Activated CD8-positive, alpha-beta T cell treated with anti-CD3 and anti-CD28 coated beads, Interleukin-2, amount 10 ng/mL, durations not matched to agents 7 days and 5 days (primary cell): ENCODE measurements at places on chromosomes 12 and 14. TPM values are rescaled to one million over a fixed set of nuclear protein-coding genes. Genes with fewer than 3 reads are reported as not detected.

- H3K36me3 ChIP-seq = no peaks in the 10 kb centered on the region
- H3K4me1 ChIP-seq = no peaks in the 10 kb centered on the region
- H3K27ac ChIP-seq = no peak overlapping the region
- H3K27me3 ChIP-seq = no peaks in the 10 kb centered on the region
- DNase-seq = no peak
Observed at GRCh38 chr12:55698241-55698955, 9.3 kb downstream of the ITGA7 start.

- peak overlapping the region; percentile 75 for H3K4me3 ChIP-seq
- H3K36me3 ChIP-seq = peaks cover 2% of the 10 kb centered on the region
- peak overlapping the region; percentile 90 for H3K27ac ChIP-seq
- no peaks in the 10 kb centered on the region for H3K27me3 ChIP-seq
- DNase-seq = no peak
Observed at GRCh38 chr14:54627219-54627539, 60.3 kb downstream of the SAMD4A start.

- no peak for DNase-seq
- no peak overlapping the region for H3K4me3 ChIP-seq
- no peak overlapping the region for H3K27ac ChIP-seq
- no peaks in the 10 kb centered on the region for H3K27me3 ChIP-seq
- peaks cover 3% of the 10 kb centered on the region for H3K36me3 ChIP-seq
- no peaks in the 10 kb centered on the region for H3K4me1 ChIP-seq
Observed at GRCh38 chr14:31340297-31341063, 79.9 kb downstream of the HEATR5A start.

DNA sequence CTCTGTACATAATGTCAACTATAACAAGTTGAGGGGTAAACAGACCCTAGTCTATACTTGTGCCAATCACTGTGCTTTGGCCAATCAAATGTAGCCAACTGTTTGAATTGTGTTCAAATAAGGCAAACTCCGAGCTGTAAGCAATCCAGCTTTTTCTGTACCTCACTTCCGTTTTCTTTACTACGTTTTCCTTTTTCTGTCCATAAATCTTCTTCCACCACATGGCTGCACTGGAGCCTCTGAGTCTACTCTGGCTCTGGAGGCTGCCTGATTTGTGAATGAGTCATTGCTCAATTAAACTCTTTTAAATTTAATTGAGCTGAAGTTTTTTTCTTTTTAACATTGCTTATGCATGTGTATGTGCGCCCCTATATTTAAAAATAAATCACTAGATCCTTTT is 29.7 kb downstream of the CLEC1A start:
- DNase-seq = no peak
- no peak overlapping the region for H3K4me3 ChIP-seq
- no peak overlapping the region for H3K27ac ChIP-seq
- H3K27me3 ChIP-seq = peaks cover 40% of the 10 kb centered on the region

DNA sequence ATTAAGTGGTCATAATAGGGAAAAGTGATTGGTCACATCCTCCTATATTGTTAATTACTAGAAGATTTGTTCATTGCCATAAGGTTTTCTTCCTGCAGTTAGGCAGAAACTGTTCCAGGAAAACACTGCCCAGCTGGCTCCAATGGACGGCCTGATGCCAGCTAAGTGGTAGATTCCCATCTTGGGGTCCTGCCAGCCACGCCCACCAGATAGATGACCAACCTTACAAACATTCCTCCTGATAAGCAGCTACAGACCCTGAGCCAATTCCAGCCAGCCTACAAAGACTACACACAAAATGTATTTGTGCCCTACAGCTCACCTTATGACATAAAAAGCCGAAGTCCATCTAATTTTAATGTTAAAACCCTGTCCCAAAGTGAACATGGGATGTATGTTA is 685.9 kb upstream of the USP15 start:
- H3K4me1 ChIP-seq = no peaks in the 10 kb centered on the region
- no peak overlapping the region for H3K27ac ChIP-seq
- no peaks in the 10 kb centered on the region for H3K36me3 ChIP-seq
- H3K27me3 ChIP-seq = no peaks in the 10 kb centered on the region
- no peak overlapping the region for H3K4me3 ChIP-seq

- H3K36me3 ChIP-seq = no peaks in the 10 kb centered on the region
- no peaks in the 10 kb centered on the region for H3K4me1 ChIP-seq
- no peak overlapping the region for H3K4me3 ChIP-seq
- peaks cover 15% of the 10 kb centered on the region for H3K27me3 ChIP-seq
- H3K27ac ChIP-seq = no peak overlapping the region
Observed at GRCh38 chr12:69026336-69026735, 93.4 kb upstream of the CPM start.

GRCh38 chr12:94710933-94711332 is 60.6 kb upstream of the TMCC3 start:
- H3K4me3 ChIP-seq = no peak overlapping the region
- peaks cover 8% of the 10 kb centered on the region for H3K27me3 ChIP-seq
- H3K36me3 ChIP-seq = no peaks in the 10 kb centered on the region
- DNase-seq = peak; percentile 49

DNA sequence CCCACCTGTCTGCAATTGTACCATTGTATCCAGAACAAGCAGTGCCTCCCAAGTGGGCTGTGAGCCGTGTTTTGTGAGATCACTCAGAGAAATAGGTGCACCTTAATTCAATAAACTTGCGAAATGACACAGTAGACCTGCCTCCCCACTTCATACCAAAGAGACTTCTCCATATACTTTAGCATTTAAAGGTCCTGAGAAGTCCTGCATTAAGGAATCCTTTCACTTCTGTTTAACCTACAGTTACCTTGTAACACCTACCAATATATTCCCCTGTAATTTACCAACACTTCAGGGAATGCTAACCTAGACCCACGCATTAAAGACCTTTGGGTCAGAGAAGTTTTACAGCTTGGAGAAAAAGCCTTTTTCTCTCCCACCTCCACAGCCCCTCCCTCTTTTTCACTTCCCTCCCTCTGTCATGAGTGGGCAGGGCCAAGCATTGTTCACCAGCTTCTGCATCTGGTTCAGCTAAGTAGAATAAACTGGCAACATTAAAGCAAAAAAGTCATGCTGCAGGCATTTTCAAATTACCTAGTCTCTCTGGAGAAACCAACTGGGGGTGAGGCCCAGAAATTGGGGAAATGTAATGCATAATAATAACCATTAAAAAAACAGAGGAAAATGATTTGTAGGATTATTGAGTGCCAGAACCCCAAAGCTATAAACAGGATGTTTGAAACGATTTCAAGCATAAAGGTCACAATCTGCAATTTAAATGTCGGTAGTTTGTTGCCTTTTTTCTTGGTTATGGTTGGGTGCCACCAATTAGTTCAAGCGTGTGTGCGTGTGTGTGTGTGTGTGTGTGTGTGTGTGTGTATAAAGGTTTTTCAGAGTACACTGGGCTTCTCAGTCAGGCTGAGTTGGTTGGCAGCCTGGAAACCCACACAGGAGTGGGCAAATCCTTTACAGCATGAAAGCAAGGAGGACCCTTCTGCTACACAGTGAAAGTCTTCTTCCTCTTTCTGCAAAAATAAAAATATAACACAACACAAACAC is 13.7 kb upstream of the WSCD2 start:
- no peak for DNase-seq
- peaks cover 10% of the 10 kb centered on the region for H3K27me3 ChIP-seq
- peaks cover 4% of the 10 kb centered on the region for H3K4me1 ChIP-seq
- no peak overlapping the region for H3K4me3 ChIP-seq
- H3K27ac ChIP-seq = no peak overlapping the region

DNA sequence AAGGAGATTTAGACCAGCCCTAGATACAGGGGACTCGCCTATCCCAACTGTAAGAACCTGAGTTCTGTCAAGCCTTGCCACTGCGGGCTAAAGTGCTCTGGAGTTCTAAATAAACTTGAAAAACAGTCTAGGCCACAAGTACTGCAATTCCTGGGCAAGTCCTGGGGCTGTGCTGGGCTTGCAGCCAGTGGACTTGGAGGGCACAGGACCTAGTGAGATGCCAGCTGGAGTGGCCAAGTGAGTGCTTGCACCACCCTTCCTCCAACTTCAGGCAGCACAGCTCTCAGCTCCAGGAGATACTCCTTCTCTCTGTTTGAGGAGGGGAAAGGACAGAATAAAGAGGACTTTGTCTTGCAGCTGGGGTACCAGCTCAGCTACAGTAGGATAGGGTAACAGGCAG is 307.6 kb upstream of the FBXO33 start:
- DNase-seq = no peak
- no peaks in the 10 kb centered on the region for H3K36me3 ChIP-seq
- H3K4me1 ChIP-seq = no peaks in the 10 kb centered on the region
- no peak overlapping the region for H3K27ac ChIP-seq
- H3K27me3 ChIP-seq = no peaks in the 10 kb centered on the region

DNA sequence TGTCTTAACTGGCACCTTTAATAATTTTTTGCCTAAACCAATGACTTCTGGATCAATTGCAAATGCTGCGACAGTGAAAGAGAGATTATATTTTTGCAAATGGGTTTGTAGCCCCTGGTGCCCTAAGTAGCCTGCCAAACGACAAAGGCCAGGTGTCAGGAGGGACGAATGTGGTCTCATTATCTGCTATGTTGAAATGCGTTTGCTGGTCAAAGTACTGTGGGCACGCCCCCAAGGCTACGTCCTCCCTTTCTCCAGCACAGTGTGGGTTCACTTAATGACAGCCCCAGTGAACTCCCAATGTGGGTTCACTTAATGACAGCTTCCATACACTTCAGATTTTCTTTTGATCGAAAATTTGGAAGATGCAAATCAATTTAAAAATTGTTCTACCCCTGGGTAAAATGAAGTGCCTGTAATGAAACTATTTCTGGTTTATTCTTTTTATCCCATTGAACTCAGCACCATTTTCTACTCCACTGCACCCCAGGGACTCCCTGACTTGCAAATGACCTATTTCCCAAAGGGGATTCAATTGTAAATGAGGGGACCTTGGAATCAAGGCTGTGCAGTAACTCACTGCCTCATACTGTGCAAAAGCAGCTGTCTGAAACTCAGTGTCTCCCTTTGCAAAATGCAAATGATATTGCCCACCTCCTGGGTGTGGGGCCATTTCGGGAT is 1.4 kb downstream of the SERPINA11 start:
- no peak overlapping the region for H3K4me3 ChIP-seq
- peaks cover 10% of the 10 kb centered on the region for H3K27me3 ChIP-seq
- H3K36me3 ChIP-seq = no peaks in the 10 kb centered on the region
- H3K4me1 ChIP-seq = no peaks in the 10 kb centered on the region
- DNase-seq = no peak
- H3K27ac ChIP-seq = no peak overlapping the region

DNA sequence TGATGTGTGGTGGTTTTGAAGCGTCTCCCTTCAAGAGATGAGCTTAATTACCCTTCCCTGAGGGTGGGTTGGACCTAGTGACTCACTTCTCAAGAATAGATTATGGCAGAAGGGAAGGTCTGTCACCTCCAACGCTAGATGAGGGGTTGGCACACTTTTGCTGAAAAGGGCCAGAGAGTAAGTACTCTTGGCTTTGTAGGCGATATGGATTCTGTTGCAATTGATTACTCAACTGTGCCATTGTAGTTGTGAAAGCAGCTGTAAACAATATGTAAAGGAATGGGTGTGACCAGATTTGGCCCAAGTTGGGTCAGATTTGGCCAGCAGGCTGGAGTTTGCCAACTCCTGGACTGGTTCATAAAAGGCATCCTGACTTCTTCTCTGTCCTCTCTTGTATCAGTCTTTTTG is 53.3 kb downstream of the SMIM41 start:
- H3K36me3 ChIP-seq = no peaks in the 10 kb centered on the region
- DNase-seq = no peak
- H3K4me3 ChIP-seq = no peak overlapping the region
- no peaks in the 10 kb centered on the region for H3K4me1 ChIP-seq
- no peak overlapping the region for H3K27ac ChIP-seq

- no peaks in the 10 kb centered on the region for H3K4me1 ChIP-seq
- H3K27ac ChIP-seq = no peak overlapping the region
- no peaks in the 10 kb centered on the region for H3K27me3 ChIP-seq
- DNase-seq = no peak
- H3K4me3 ChIP-seq = no peak overlapping the region
Observed at GRCh38 chr12:23446746-23447145, 502.7 kb downstream of the SOX5 start.

- H3K27ac ChIP-seq = no peak overlapping the region
- peaks cover 27% of the 10 kb centered on the region for H3K27me3 ChIP-seq
- H3K4me1 ChIP-seq = peaks cover 4% of the 10 kb centered on the region
- DNase-seq = no peak
- H3K36me3 ChIP-seq = peaks cover 50% of the 10 kb centered on the region
Observed at GRCh38 chr12:49331380-49332222, 5.4 kb downstream of the C1QL4 start.

DNA sequence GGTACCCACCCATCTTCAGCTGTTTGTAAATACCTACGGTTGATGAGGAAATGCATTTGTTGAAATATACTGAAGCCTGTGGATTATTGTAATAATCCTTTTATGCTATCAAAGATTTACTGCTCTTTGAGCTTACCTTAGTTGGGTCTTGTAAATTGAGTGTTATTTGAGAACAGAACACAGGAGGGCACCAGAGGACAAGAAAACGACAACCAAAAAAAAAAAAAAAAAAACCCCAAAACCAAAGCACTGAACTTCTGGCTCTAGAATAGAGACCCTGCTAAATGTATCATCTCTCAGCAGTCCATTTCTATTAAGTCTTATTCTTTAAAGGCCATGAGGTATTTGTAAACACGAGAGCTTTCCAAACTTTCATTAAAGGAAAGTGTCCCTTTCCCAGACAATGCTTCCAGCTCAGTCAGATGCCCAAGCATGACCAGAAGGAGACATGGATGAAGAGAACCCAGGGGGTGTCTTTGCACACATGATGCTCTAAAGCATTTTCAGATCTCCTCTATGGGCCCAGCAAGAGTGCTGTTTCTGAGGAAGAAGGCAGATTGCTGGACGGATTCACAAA is 763.9 kb downstream of the NRXN3 start:
- DNase-seq = no peak
- H3K27me3 ChIP-seq = no peaks in the 10 kb centered on the region
- no peak overlapping the region for H3K4me3 ChIP-seq
- H3K4me1 ChIP-seq = no peaks in the 10 kb centered on the region

- no peak for DNase-seq
- H3K27me3 ChIP-seq = no peaks in the 10 kb centered on the region
- H3K36me3 ChIP-seq = peaks cover 33% of the 10 kb centered on the region
- peaks cover 60% of the 10 kb centered on the region for H3K4me1 ChIP-seq
- no peak overlapping the region for H3K27ac ChIP-seq
Observed at GRCh38 chr14:65939184-65939583, 526.7 kb downstream of the FUT8 start.

GRCh38 chr14:69458350-69458749 is 26.2 kb upstream of the PLEKHD1 start:
- H3K27ac ChIP-seq = no peak overlapping the region
- H3K4me1 ChIP-seq = no peaks in the 10 kb centered on the region
- H3K27me3 ChIP-seq = no peaks in the 10 kb centered on the region
- no peak for DNase-seq

GRCh38 chr12:58896278-58896677 is 24.0 kb downstream of the LRIG3 start:
- H3K4me3 ChIP-seq = no peak overlapping the region
- H3K36me3 ChIP-seq = no peaks in the 10 kb centered on the region
- no peak overlapping the region for H3K27ac ChIP-seq
- H3K27me3 ChIP-seq = no peaks in the 10 kb centered on the region
- no peak for DNase-seq

GRCh38 chr12:49366652-49367380 is 446 bp upstream of the SPATS2 start:
- H3K27me3 ChIP-seq = no peaks in the 10 kb centered on the region
- peak overlapping the region; percentile 98 for H3K27ac ChIP-seq

- no peaks in the 10 kb centered on the region for H3K27me3 ChIP-seq
- no peak overlapping the region for H3K4me3 ChIP-seq
- H3K4me1 ChIP-seq = no peaks in the 10 kb centered on the region
Observed at GRCh38 chr12:43098071-43098470, 453.9 kb downstream of the ADAMTS20 start.

OAS3 gene
- total RNA-seq = 199 TPM

SLCO1B1 gene
- not detected for total RNA-seq

RNASE3 gene
- total RNA-seq = not detected

TTC6 gene
- not detected for total RNA-seq

ACRBP gene
- 1.7 TPM for total RNA-seq

USP44 gene
- 17.1 TPM for total RNA-seq

CAPRIN2 gene
- 10.7 TPM for total RNA-seq

NELL2 gene
- 47.4 TPM for total RNA-seq
